ENCODE measurements at places on chromosomes 2 and 18.

- no peak for DNase-seq
Observed at GRCh38 chr2:230749111-230749510, 36.5 kb downstream of the CAB39 start.

GRCh38 chr2:27925766-27926472 is 35.4 kb downstream of the BABAM2 start:
- no peak for DNase-seq

- no peak for DNase-seq
Observed at GRCh38 chr2:84781942-84782716, 98.8 kb downstream of the TRABD2A start.

GRCh38 chr2:205014201-205014600 is 468.9 kb downstream of the PARD3B start:
- no peak for DNase-seq

DNA sequence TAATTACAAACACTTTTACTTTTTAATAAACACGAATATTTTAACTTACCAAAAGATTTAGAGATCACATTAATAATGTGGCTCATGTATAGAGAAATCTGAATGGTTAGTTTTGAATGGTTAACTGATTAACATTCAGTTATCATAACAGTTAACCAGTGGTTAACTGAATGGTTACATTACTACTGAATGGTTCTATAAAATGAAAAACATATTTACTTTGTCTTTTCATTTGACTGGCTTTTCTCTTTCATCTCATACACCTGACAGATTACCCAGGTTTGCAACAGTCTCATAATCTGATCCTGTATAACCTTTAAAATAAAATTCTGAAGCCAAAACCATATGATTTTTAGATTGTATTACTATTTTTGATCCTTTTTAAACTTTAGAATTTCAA is 91.9 kb downstream of the EPB41L5 start:
- no peak for DNase-seq

DNA sequence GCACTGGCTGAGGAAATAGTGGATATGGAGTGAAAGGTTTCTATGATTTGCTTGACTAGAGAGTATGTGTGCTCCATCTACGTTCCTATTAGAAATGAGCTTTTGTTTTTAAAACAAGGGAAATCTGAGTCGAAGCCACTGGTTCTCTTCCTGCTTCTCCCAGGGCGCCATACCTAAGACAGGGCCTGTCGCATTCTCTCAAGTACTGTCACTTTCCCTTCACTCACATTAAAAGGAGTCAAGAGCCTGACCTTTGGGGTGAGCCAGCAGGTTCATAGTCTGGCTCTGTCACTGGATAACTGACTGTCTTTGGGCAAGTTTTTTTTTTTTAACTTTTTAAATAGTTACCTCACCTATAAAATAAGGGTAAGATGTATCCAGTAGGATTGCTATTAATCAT is 121.0 kb downstream of the MAP3K20 start:
- no peak for DNase-seq

GRCh38 chr18:1993866-1994265 is 577.4 kb downstream of the METTL4 start:
- no peak for DNase-seq

DNA sequence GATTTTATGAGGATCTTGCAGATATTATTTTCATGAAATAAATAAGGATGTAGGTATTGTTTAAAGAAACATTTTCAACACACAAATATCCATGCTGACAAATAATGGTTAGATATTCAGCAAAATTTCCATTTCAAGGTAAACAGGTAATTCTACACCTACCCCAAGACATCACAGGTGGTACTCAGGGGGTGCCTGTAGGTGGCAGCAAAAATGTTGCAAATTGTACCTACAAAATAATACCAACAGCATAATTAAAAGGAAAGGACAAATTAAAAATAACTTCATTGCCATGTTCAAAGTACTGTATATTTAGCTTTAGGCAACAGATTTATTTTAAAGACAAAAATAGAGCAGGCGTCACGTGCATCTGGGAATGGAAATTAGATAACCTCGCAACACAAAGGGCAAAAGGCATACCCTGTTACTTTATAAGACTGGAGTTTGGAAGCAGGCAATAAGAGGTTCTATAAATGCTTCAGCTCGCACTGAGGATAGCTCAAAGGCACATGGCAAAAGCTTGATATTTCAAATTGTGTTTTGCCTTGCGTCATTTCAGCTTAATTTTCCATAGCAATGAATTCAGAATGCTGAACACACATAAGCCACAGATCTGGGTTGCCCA is 630.5 kb downstream of the TDRD15 start:
- no peak for DNase-seq

DNA sequence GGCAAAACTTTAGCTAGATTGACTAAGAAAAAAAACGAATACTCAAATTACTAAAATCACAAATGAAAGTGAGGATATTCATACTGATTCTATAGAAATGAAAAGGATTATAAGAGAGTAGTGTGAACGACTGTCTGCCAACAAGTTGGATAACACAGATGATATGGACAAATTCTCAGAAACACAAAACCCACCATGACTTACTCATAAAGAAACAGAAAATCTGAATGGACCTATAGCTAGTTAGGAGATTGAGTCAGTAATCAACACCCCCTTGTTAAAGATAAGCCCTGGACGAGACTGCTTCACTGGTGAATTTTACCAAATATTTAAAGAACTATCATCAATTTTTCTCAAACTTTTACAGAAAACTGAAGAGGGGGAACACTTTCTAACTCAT is 108.8 kb upstream of the TMEM200C start:
- DNase-seq: no peak

GRCh38 chr2:186422226-186422625 is 63.8 kb upstream of the ZC3H15 start:
- no peak for DNase-seq

DNA sequence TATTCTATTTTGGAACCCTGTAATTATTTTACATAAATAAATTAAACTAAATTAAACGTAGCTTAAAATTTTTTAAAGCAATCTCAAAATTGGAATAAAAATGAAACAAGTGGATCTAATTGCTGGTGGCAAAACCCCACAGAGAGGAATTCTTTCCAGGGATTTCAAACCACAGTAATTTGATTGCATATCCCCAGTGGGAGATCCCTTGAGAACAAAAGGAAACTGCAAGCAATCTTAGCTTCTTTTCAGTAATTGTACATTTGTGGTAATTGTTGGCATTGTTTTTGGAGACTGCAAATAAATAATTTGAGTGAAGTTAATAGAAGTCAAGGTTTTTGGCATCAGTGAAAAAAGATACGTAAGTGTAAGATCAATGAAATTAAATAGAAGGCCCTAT is 58.7 kb upstream of the MYCN start:
- DNase-seq: no peak

- no peak for DNase-seq
Observed at GRCh38 chr2:62287282-62287681, 91.4 kb downstream of the B3GNT2 start.

GRCh38 chr2:67526283-67526682 is 129.2 kb downstream of the ETAA1 start:
- DNase-seq: no peak

DNA sequence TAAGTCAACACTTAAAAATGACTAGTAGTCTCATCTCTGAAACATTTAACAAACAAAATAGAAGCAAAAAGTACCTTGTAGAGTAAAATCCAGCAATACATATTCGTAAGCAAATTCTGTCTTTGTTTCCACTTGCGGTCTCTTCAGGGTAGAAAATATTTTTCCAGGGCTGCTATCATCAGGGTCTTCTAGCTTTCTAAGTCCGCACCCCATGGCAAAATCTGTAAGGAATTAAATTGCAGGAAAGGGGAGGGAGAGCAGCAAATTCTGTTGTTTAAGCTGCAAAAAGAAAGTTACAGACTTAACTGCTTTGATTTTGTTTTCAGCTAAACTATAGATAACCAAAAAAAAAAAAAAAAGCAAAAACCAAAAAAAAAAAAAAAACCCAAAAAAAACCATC is at the start of gene RFTN2:
TSS of gene RFTN2 (minus strand) at position 342 of the 400 bp plus-strand sequence. CDS start at position 213, 129 bp downstream.
- no peak for DNase-seq

DNA sequence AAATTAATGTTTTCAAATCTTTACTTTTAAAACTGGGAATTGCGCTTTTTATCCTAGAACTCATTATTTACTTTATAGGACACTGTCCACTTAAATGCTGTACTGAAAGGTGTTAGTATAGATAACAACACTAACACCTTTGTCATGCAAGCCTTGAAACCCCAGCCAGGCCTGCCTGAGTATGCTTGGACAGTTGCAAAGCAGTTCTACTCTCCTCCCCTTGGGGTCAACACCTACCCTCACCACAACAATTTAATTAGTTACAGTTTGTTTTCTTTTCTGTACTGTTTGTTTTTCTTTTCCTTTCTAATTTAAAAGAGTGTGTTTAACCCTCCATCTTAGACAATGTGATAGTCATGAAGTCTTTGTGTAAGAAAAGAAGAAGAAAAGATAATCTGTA is 18.9 kb upstream of the FAM98A start:
- DNase-seq: no peak

DNA sequence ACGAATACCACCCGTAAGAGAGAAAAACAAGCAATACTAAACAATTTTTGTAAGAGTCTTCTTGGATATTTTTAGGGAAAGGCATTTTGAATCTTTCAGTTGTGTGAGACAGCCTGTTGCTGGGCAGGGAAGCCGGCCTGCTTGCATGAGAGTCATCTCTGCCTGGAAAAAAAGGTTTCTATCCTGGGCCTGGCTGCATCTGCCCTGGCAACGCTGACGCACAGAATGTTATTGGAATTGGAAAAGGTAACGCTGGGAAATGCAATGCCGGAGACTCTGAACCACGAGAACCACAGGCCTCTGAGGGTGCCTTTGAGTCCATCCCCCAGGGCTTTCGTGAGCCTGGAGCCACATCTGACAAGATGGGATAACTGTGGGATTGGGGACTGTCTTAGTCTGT is 17.9 kb upstream of the NPAS2 start:
- DNase-seq: no peak

DNA sequence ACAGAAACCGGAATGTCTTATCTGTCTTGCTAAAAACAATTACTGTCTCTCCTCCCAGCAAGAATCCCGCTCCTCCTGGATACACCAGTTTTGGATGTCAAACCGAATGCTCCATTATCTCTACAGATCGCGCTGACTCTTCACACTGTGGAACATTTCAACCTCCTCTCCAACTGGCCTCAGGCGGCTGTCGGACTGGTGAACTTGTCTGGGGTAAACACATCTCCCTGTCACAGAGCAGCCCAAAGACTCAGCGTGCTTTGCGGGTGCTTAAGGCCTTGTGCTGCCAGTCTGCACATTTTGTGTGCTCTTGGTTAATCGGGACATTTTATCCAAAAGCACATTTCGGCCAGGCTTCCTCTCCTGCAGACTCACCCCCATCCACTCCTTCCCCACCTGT is 173.1 kb downstream of the ICOS start:
- DNase-seq: no peak

DNA sequence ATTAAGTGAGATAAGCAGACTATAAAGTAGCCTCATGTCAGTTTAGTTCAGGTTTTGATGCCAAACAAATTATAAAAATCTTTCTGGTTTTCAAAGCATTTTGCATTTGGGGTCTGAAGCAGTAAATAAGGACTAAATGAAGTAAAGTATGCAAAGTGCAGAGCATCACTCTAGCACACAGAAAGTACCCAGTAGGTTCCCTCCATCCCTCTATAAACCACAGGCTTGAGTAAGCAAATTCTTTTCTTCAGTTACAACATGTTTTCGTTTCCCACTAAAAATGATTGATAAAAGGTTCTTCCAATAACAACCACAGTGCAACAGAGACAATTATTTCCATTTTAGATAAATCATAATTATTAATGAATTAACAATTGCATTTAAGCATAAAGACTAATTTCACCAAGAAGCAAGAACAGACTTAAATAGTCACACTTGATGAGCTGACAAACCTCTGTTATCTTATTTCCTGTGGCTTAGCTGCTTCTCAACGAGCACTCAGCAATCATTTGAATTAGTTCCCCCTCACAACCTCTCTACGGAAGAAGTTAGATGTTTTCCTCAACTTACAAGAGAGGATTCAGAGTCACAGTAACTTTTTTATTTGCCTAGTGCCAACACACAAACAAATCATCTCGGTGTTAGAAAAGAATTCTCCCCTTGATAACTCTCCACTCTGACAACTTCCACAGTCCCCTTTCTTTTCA is 249.8 kb downstream of the NBAS start:
- DNase-seq: no peak

Measured in stimulated activated CD4-positive, alpha-beta T cell treated with anti-CD3 and anti-CD28 coated beads, TNF-alpha, amount 100 ng/mL, for 1 hour (primary cell).